ENCODE measurements at places on chromosomes 11 and 22.

DNA sequence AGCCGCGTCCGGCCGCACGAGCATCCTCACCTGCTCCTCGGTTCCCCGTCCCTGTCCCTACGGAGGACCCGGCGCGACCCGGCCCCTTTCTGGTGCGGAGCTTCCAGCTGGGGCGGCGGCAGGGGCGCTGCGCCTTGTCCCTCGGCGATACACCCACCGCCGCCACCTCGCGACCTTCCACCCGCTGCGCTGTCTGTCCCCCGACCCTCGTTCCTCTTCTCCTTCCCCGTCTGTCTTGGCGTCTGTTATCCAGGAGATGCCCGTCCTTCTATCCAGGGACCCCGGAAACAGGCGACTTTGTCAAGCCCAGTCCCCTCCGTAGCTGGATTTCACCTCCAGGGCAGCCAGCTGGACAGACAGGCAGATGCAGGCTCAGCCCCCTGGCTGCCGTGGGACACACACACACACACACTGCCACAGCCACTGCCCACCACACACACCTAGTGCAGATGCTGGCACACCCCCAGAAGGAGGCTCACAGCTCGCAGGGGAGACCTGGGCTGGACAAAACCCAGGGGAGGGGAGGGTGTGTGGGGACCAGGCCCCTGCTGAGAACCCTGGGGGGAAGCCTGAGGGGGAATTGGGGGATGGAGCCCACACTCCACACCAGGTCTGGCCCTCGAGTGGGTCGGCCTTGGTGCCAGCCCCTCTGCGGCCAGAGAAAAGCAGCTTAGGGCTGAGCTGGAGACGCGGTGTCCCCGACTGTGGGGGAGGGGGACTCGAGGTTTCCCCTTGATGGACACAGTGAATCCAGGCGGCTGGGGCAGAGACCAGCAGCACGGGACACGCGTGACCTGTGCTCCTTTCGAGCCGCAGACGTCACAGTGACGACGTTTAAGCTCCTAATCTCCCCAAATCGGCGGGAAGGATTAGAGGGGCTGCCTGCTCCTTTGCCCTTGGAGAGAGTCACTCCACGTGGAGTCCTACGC lies 788 bp downstream of the DRD4 start:
- DNase-seq: no peak

GRCh38 chr22:41157083-41157482 lies 48.0 kb upstream of the L3MBTL2 start:
- no peak for DNase-seq

DNA sequence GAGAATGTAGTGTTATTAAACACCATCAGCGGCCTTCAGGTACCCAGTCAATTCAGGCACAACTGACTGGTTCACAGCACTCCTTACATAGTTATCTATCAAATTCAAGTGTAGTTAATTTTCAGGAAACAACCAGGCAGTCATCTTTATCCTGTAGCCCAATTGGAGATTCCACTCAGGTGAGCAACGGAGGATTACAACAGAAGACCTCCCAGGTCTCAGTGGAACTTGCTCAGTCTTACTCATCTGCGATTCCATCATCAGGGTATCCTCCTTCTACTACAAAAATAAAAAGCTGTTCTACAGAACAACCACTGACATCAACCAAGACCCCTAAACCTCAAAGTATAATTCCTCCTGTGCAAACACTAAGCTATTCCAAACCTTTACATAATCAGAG lies 39.6 kb downstream of the QSER1 start:
- DNase-seq: no peak

DNA sequence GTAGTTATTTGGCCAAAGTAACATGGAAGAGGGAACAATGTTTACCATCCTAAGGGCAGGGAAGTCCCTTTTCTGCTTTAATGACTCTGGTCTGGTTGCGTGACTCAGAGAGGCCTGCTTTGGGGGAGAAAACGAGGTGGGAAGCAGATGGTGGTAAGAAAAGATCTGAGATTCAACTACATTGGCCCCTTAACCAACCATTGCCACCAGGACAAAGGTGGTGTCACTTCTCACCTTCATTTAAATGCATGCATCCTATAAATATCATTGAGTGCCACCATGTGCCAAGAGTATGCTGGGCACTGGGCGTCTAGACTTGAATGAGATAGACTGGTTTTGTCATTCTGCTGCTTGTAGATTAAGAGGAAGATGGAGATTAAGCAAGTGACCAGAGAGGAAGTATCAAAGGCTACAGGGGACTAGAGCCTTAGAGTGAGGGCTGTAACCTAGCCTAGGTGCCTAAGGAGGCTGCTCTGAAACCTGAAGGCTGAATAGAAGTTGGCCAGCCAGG lies 3.6 kb upstream of the SORL1 start:
- DNase-seq: peak; percentile 8

- no peak for DNase-seq
Measured at GRCh38 chr11:61198361-61198760, 5.0 kb upstream of the PGA3 start.

GRCh38 chr11:74479732-74480123 lies 12.4 kb upstream of the KCNE3 start:
- no peak for DNase-seq

GRCh38 chr22:31229402-31230079 lies 17.4 kb downstream of the LIMK2 start:
- DNase-seq: peak; percentile 89

DNA sequence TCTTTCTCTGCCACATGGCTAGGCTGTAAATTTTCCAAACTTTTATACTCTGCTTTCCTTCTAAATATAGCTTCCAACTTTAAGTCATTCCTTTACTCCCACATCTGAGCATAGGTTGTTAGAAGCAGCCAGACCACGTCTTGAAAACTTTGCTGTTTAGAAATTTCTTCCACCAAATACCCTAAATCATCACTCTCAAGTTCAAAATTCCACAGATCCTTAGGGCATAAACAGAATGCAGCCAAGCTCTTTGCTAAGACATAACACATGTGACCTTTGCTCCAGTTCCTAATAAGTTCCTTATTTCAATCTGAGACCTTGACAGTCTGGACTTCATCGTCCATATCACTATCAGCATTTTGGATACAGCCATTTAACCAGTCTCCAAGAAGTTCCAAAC lies 749.9 kb downstream of the METTL15 start:
- DNase-seq: no peak

- no peak for DNase-seq
Measured at GRCh38 chr22:22953791-22954190, 66.2 kb downstream of the IGLL5 start.

GRCh38 chr22:26975865-26976264 lies 318.5 kb downstream of the MIAT start:
- DNase-seq: no peak

- DNase-seq: no peak
Measured at GRCh38 chr11:131595797-131596196, 225.4 kb downstream of the NTM start.

DNA sequence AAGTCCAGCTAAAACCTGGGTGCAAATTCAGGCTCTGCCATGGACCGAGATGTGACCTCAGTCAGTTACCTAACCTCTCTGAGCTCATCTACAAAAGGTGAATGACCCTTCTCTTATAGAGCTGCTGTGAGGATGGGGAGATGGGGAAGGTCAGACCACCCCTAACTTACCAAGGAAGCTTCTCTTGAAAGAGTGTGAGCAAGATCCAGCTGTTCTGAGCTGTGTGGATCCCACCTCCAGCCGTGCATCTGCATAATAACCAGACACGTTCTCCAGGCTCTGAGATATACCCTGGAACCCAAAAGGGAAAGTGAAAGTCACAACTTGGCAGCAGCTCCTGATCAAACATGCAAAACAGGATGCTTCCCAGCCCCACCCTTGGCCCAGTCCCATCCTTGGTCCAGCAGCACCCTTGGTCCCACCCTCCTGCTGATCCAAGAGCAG lies at the start of gene APOL3:
Gene APOL3 (minus strand): TSS at position 257 of the 444 bp plus-strand sequence. CDS start 11,700 bp downstream, outside the sequence.
- DNase-seq: peak; percentile 92

DNA sequence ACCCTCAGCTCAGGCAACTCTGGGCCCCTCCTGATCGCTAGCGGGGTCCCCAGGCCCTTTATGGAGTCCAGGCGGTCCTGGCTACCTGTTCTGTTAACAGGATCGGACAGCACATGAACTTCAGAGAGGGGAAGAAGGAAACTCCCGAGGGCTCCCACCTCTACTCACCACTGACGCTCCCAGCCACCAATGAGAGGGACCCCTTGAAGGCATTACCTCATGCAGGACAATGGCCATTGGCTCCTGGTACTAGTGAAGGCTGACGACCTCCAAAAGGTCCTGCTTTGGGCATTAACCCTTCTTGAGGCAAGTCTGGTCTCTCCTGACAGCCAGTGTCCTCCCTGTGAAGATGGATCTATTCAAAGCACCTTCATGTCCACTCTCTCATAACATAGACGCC lies 71.5 kb upstream of the LMO1 start:
- no peak for DNase-seq

GRCh38 chr11:27087432-27087831 lies 46.8 kb downstream of the BBOX1 start:
- DNase-seq: no peak

DNA sequence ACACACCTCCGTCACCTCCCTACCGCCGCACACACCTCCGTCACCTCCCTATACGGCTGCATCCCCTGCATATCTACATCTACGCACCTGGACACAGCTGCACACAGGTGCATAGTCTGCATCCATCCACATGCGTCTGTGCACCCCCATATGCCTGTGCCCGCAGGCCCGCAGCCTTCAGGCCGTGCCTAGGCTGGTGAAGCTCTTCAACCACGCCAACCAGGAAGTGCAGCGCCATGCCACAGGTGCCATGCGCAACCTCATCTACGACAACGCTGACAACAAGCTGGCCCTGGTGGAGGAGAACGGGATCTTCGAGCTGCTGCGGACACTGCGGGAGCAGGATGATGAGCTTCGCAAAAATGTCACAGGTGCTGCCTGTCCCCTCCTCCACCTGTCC lies 4.8 kb downstream of the PKP3 start:
- no peak for DNase-seq

DNA sequence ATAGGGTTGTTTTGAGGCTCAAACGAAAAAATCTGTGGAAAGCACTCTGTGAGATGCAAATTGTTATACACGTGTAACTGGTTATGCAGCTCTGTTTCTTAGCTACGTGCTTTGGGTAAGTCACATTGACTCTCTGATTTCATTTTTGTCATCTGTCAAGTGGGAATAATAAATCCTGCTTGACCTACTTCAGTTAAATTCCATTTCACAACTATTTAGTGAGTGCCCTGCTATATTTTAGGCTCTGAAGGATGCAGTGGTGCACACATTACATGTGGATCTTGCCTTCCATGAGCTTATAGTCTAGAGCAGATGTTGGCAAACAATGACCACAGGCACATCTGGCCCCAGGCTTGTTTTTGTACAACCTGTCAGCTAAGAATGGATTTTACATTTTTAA lies 133.6 kb upstream of the PLET1 start:
- no peak for DNase-seq

- DNase-seq: no peak
Measured at GRCh38 chr11:86926975-86927374, 28.2 kb downstream of the FZD4 start.

- DNase-seq: no peak
Measured at GRCh38 chr22:33723915-33724314, 196.4 kb downstream of the LARGE1 start.

- no peak for DNase-seq
Measured at GRCh38 chr22:48898524-48899250, 929.0 kb downstream of the BRD1 start.

GRCh38 chr11:102470251-102470650 lies 17.7 kb upstream of the TMEM123 start:
- DNase-seq: no peak

DNA sequence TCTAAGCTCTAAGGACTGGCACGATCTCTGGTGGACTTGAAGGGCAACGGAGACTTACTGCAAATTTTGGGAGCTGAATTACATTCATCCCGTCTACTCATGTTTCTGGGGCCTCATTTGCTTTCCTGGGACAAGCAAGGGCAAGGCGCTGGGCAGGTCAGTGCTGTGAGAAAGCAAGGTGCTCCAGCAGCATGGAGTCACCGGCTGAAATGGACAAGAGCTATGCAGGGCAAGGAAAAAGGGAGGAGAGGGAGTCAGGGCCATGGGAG lies 25.6 kb downstream of the FLI1 start:
- DNase-seq: no peak

- DNase-seq: peak; percentile 9
Measured at GRCh38 chr11:94494126-94494680, 419 bp downstream of the ANKRD49 start.

DNA sequence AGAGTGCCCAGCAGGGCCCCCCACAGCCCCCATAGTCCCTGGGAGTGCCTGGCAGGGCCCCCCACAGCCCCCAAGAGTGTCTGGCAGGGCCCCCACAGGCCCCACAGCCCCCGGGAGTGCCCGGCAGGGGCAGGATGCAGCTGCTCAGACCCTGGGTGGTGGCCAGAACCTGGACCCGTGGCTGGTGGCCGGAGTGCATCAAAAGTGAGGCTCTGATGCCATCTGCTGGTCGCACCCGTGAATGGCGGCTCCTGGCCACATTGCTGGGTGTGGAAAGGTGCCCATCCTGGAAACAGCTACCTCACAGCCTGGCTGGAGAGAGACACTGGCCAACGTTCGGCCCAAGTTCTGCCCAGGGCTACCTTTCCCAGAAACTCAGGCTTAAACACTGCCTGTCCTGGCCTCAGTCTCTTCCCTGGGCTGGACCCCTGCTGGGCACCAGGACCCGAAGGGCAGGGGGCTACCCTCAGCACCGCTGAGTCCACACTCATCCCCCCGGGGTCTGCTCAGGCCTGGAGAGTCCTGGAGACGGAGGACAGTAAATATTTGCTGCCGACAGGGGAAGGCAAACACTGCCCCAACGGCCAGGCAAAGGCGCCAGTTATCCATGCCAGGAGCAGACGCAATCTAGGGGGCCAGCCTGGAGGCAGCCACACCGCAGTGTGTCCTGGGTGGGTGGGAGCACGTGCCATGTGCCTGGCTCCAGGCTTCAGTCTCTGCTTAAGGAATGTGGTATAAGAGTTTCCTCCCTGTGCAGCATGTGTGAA lies 4.4 kb downstream of the INS start:
- peak; percentile 63 for DNase-seq

DNA sequence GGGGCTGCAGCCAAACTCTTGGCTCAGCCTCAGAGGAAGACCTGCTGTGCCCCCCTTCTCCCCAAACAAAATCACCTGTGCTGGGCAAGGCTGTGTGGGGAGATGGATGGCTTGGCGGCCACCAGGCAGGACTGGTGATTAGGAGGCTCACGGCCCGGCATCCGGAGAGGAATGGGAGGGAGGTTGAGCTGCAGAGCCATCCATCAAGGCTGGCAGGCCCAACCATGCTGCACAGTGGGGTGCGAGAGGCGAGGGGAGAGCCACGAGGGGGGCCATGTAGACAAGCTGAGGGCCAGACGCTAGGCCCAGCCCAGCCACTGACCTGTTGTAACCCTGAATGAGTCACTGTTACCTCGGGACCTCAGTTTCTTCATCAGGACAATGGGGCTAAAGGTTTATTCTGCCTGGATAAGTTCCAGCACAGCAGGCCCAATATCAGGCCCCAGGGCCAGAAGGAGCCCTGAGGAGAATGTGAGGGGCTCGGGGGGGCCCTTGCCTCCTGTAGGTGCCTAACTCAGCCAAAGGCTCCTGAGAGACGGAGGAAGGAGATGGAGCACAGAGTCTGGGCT lies 18.2 kb downstream of the PDE2A start:
- DNase-seq: no peak

DNA sequence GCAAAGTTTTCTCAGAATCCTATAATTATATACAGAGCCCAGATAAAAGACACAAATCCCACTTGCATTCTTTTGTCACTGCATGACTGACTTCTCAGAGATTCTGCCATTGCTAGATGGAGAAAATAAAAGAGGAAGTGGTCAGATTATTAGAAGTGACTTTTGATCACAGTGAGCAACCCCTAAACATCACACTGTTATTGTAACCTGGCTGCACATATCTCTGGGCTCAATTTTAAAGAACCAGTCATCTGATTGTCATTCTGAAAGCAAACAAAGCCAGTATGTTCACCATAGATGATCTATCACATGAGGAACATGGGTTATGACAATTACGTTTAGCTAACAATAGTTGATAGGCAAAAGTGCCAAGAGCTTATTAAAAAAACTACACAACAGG lies 47.8 kb downstream of the COPB1 start:
- no peak for DNase-seq

Data from small intestine (tissue), 16 donors.